Activated T-cell treated with anti-CD3 and anti-CD28 coated beads for 48 hours (primary cell): ENCODE measurements at places on chromosomes 11 and 22.

DNA sequence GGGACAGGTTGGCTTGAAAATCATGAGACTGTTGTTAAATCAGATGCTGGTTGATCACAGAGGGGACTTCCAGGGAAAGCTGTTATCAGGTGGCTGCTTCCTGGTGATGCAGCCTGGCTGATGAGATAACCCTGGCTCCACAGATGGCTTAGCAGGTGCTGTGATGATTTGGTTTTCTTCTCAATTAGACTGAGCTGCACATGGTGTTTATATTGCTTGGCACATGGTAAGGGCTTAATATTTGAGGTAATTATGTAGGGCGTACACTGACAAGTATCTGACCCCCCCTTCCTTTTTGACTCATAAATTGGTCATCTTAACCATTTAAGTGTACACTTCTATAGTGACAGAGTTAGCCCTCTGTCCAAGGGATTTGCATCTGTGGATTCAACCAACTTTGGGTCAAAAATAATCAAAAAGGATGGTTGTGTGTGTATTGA, 7.0 kb downstream of the RPS3 start:
- DNase-seq: no peak

DNA sequence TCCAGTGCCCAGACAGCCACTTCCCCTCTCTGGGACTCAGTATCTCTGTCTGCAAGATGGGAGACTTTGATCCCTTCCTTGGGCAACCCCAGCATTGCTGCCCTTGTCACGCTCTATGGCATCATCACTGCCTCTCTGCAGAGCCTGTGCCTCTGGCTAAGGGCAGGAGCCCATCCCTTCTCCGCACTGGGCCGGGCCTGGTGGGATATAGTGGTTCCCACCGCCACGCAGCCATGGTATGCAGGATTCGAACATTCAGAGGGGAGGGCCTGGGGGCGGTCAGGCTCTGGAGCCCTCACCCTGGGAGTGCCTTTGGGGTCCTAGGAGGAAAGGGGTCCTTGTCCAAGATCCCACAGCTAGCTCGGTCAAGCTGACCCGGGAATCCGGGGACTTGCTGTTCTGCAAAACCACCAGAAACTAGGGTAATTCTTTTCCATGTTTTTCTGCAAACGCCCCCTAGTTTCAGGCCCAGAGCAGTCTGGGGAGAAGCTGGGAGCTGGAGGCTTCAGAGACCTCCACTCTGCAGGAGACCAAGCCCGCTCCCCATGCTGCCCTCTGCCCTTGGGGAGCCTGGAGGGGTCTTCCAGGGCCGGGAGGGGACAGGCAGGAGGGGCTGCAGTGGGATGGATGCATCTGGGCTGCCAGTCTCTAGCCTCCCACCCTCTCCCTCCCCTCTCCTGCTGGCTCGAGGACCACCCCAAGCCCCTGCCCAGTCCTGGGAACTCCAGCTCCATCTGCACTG, 24.4 kb upstream of the CBX7 start:
- no peak for DNase-seq

- DNase-seq: no peak
Measured at GRCh38 chr22:29626497-29627195, 23.2 kb downstream of the NF2 start.

DNA sequence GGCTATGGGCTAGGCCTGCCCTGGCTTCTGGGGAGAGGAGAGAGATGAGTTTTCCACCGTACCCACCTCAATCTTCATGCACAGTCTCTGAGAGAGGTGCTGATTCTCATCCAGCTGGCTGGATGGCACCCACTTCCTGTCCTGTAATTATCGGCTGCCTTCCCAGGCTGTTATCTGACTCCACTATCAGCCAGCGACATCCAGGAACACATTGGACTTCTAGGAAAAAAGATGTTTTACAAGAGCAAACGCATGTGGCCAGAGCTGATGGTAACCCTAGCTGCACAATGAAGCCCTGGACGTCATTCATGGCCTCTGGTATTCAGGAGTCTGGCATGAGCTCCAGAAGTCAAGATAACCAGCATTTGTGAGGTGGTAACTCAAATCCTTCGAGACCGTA, 137.4 kb downstream of the EHF start:
- DNase-seq: no peak

GRCh38 chr22:26648528-26649388, 8.6 kb upstream of the MIAT start:
- DNase-seq: no peak

GRCh38 chr11:43267856-43268580, 43.8 kb upstream of the API5 start:
- DNase-seq: no peak

DNA sequence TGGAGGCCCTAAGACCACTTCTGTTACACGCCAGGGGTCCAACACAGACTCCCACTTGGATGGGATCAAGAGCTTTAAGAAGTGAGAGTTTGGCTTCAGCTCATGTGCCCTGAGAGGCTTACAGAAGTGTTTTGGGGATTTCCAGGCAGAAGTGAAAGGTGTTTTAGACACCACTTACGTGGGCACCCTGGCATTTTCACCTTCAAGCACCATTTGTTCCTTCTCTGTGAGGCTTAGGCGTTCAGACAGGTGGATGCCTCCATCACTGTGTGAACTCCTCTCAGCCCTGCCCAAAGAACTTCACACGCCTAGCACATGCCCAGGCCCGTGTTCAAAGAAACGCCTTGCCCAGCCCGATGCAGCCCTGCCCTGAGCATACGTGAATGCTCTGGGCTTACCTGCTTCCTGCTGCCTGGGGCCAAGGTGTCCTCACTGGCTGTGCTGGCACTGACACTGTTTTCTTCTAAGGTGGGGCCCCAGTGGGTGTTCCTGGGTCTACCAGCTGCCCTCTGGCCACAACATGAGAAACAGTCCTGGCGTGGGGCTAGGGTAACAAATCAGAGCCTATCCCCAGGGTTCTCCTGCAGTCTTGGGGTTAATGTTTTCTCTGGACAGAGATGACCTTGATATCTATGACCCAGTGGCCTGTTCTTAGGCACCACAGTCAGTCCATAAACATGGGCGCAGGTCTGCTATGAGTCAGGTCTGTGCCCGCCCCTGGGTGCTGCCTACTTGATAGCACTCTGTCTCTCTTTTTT, 34.0 kb downstream of the AMPD3 start:
- DNase-seq: no peak

DNA sequence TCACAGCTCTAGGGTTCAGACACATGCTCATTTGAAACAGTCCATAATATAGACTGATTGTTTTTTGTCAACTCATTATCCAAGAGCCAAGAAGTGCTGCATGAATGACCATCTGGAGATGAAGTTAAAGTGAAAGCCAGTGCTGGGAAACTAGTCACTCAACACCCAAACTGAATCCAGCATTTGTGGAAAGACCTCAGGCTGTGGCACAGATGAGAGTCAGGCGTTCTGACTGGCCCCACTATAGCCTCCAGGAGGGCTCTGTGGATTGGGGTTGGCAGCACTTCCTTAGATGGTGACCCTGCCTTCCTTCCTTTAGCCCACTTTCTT, 2.1 kb downstream of the FEZ1 start:
- DNase-seq: no peak

- no peak for DNase-seq
Measured at GRCh38 chr11:33827206-33827605, 52.9 kb upstream of the FBXO3 start.

GRCh38 chr11:14418801-14419417, 59.9 kb upstream of the RRAS2 start:
- no peak for DNase-seq

DNA sequence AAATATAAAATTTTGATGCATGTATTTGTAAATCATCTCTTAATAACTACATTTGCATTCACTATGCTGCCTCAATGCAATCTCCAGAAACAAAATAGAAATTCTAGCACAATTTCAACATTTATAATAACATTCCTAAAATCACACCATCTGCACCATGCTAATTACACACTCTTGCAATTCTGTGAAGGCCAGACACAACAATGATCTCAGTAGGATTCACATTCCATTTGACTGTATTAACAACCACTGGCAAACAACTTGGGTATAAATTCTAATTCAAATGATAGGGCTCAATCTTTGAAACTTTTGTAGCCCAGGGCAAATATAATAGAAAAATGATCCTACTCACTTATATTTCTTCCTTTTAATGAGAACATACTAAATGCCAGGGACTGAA, 25.9 kb downstream of the RAB6A start:
- DNase-seq: no peak

- no peak for DNase-seq
Measured at GRCh38 chr11:94147433-94147845, 18.8 kb downstream of the PANX1 start.

GRCh38 chr11:71381781-71382505, 66.2 kb downstream of the DHCR7 start:
- DNase-seq: no peak

DNA sequence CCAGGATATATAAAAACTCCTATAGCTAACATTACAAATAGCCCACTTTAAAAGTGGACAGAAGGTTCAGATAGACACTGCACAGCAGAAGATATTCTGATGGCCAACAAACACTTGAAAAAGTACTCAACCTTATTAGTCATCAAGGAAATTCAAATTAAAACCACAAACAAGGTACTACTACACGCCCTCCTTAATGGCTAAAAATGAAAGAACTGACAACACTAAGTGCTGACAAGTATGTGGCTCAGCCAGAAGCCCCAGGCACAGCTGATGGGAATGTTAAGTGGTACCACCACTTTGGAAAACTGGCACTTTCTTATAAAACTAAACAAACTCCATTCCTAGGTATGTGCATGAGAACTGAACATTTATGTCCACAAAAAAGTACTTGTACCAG, 320.1 kb downstream of the TBC1D22A start:
- no peak for DNase-seq

DNA sequence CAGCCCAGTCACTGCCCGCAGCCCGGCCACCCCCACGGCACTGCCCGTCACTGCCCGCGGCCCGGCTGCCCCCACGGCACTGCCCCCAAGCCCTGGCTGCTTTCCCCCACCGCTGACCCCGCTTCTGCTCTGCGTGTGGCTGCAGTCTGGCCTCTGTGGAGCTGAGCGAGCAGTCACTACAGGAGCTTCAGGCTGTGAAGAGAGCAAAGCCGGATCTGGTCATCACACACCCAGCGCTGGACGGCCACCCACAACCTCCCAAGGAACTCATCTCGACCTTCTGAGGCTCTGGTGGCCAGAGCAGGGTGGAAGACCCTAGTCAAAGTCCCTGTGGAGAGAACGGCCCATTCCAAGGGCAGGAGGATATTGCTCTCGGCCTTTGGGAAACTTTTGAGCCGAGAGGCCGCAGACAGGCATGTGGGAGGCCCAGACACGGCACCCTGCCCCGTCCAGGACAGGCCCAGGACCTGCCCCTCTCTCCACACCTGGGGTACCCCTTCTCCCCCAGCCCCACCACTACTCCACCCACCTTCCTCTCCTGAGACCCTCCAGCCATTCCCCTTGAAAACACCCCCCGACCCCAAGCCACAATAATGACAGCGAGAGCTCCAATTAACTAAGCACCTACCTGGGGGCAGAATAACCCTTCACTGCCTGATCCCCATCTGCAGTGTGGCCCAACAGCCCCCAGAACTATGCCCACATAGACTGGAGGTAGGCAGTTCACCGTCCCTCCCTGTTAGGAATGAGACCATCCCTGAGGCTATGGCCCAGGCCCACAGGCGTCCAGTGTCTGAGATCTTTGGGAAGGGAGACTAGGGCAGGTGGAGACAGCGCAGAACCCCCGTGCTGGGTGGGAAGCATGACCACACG, 3.7 kb upstream of the PGGHG start:
- no peak for DNase-seq

DNA sequence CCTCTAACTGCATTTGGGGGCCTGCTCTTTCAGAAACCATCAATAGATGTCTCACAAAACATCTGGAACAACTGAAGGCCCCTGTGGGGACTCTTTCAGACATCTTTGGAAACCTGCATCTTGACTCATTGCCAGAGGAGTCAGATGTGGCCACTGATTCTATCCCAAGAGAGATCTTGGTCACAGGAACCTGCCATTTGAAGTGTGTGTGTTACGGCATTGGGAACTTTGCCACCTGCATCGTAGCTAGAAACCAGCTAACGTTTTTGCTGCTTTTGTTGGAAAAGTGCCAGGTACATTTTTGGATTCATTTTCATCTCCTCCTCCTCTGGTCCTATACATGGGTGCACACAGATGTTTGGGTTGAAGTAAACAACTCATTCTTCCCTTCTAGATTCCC, 4.3 kb downstream of the SRRD start:
- DNase-seq: no peak

DNA sequence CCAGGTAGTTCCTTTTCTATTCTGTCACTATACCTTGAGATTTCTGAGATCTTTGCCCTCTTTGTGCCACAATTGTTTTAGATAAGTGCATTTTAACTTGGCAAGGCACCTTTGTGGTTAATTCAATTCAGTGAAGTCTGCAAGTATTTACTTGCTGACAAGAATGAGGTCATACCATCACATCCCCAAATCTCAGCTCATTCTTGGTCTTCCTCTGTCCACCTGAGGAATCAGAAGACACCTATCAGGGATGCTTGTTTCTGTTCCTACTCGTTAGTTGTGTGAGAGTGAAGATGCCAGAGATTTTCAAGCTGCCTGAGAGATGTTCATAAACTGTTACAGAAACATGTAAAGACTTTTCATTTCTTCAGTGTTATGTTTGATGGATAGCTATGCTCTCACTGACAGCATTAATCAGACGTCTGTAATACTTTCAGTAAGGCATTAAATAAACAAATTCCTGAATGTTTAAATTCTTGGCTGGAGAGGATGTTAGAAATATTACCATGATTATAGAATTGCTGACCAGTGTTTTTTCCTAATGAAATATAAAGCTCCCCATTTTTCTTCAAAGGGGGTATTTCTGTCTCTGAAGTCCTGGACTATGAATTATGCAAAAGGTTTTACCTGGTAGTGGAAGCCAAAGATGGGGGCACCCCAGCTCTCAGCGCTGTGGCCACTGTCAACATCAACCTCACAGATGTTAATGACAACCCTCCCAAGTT, 135.0 kb upstream of the MTNR1B start:
- no peak for DNase-seq

- DNase-seq: no peak
Measured at GRCh38 chr11:13229711-13230318, 47.8 kb upstream of the BMAL1 start.

GRCh38 chr11:29272019-29272654, 744.7 kb downstream of the KCNA4 start:
- DNase-seq: no peak

GRCh38 chr11:68870470-68870869, 28.8 kb upstream of the CPT1A start:
- DNase-seq: no peak

DNA sequence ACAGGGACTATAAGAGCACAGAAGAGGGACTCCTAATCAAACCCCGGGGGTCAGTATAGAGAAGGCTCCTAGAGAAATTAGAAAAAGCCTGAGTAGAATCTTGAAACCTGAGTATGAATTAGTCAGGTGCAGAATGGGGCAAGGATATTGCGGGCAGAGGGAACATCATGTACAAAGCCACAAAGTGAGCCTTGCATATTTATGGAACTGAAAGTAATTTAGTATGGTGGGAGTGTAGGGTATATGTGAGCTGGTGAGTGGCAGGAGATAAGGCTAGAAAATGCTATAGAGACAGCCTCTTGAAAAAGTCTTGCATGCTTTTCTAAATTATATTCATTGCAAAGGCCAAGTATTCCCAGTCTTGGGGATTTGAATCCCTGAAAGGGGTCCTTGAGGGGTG, 93.7 kb downstream of the STIM1 start:
- no peak for DNase-seq

GRCh38 chr11:20631519-20632168, 32.2 kb downstream of the SLC6A5 start:
- no peak for DNase-seq
